GM04504 (cell line): ENCODE measurements at places on chromosomes 13 and 19.

- DNase-seq = no peak
Measured at GRCh38 chr19:9431475-9431874, 3.9 kb downstream of the ZNF266 start.

DNA sequence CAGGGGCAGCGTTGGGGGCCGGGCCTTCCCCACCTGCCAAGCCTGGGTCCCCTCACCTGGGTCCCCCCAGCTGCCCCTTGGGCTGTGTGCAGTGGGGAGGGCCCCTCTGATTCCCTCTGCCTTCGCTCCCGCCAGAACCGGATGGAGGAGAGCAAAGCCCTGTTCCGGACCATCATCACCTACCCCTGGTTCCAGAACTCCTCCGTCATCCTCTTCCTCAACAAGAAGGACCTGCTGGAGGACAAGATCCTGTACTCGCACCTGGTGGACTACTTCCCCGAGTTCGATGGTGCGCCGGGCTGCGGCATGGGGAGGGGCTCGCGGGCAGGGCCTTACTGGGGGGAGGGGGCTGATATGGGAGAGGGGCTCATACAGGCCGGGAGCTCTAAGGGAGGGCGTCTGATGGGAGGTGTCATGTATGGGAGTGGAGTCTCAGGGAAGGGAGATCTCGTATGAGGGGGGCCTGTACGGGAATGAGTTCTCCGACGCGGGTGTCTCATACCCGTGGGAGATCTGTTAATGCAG is 16.7 kb upstream of the GNA15 start:
- DNase-seq = no peak

- DNase-seq = peak; percentile 56
Measured at GRCh38 chr19:15251010-15251748, 18.9 kb upstream of the EPHX3 start.

- no peak for DNase-seq
Measured at GRCh38 chr13:34346626-34347025, 528.7 kb downstream of the RFC3 start.

DNA sequence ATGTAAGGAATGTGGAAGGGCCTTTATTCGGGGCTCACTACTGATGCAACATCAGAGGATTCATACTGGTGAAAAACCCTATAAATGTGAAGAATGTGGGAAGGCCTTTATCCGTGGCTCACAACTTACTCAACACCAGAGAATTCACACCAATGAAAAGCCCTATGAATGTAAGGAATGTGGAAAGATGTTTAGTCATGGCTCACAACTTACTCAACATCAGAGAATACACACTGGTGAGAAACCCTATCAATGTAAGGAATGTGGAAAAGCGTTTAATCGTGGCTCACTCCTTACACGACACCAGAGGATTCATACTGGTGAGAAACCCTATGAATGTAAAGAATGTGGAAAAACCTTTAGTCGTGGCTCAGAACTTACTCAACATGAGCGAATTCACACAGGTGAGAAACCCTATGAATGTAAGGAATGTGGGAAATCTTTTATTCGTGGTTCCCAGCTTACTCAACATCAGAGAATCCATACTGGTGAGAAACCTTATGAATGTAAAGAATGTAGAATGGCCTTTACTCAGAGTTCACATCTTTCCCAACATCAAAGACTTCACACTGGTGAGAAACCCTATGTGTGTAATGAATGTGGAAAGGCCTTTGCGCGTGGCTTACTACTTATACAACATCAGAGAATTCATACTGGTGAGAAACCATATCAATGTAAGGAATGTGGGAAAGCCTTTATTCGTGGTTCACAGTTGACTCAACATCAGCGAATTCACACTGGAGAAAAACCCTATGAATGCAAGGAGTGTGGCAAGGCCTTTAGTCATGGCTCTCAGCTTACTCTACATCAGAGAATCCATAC is 44.3 kb downstream of the ZNF585A start:
- DNase-seq = no peak

GRCh38 chr19:57233207-57233606 is 2.4 kb downstream of the AURKC start:
- DNase-seq = no peak
